Thoracic aorta (tissue), 2 donors: ENCODE measurements at places on chromosomes 2 and 18. TPM values are rescaled to one million over a fixed set of nuclear protein-coding genes. Genes with fewer than 3 reads are reported as not detected.
A peak's percentile ranks its signal among the peaks of the same experiment; 100 is the strongest.

Gene LINC00305
- not detected for total RNA-seq

Gene CERKL
- not detected for total RNA-seq

Gene EGR4
- total RNA-seq = not detected

Gene IL36B
- total RNA-seq = not detected

Gene ERFE
- total RNA-seq = 1.5 TPM

Gene WDR33
- total RNA-seq = 34.9 TPM

Gene ANKZF1
- total RNA-seq = 72.6 TPM

Gene SMYD1
- not detected for total RNA-seq

Gene RIF1
- 48.2 TPM for total RNA-seq

Gene ARHGEF33
- total RNA-seq = 0.41 TPM

Gene CRYGD
- total RNA-seq = not detected

DNA sequence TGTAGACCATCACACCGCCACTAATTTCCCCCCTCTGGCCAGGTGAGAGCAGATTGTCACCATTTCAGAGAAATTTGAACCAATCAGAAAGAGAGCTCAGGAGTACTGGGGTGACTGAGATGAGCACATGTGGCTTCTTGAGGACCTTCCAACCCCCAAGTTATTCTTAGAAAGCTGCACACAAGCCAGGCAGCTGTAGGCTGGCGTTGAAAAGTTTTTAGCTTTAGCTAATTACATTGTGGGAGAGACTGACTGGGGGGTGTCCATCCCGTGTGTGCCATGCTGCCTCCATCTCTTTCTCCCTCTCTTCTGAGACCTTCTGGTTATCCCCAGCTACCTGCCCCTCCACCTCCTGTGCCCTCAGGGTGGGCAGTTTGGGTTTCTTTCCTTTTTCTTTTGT, 154.0 kb downstream of the AGAP1 start:
- no peaks in the 10 kb centered on the region for H3K27me3 ChIP-seq
- no peaks in the 10 kb centered on the region for H3K36me3 ChIP-seq
- H3K27ac ChIP-seq = no peak overlapping the region
- no peak for DNase-seq

DNA sequence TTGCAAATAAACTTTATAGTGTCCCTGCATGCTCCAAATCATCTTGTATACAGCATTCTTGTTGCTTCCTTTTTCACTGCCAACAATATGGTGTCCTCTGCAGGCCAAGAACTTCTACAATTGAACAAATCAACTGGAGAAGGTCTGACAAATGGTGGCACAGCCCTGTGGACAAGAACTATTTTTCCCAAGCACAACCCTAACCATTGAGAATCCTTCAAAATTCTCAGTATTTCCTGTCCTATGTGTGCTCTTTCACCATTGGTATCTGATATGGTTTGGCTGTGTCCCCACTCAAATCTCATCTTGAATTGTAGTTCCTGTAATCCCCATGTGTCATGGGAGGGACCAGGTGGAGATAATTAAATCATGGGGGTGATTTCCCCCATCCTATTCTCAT, 865.1 kb upstream of the ACVR2A start:
- no peak for DNase-seq
- H3K4me3 ChIP-seq = no peak overlapping the region
- H3K27me3 ChIP-seq = no peaks in the 10 kb centered on the region
- H3K36me3 ChIP-seq = no peaks in the 10 kb centered on the region

- DNase-seq = no peak
- H3K36me3 ChIP-seq = no peaks in the 10 kb centered on the region
- H3K27me3 ChIP-seq = no peaks in the 10 kb centered on the region
- H3K4me3 ChIP-seq = no peak overlapping the region
- H3K27ac ChIP-seq = no peak overlapping the region
Measured at GRCh38 chr2:43699761-43700160, 23.5 kb upstream of the C1GALT1C1L start.

DNA sequence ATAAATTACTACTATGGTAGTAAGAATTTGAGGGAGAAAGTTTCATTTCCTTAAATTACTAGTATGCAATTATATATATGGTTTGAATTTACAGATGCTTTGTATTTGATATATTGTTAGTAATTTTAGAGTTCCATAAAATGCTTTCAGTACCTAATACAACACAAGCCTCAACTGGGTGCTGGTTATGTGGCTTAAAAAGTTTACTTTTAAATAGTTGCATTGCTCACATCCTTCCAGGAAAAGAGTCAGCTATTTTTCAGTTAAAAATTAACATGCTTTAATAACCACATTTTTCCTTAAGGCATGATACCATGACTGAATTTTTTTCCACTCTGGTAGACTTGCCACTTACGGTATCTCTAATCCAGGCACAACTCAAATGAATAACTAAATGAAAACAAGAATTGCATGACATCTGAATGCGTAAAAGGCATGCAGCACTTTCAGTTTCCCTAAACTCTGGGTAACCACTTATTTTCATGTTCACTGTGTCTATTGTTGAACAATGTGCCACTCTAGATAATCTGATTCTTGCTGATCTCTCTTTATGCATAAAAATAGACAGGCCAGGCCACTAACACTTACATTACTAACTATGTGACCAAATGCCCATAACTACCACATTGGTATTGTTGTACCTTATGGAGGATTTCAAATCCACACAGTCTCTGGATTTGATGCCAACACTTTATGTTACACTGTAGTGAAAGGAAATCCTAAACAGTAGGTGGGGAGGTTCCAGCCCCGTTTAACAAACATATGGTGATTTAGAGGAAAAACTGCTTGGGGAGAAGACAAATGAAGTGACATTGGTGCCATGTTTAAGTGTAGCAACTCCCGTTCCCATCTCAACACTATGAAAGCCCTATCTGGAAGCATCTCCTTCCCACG, 35.5 kb upstream of the SLC35F5 start:
- no peak overlapping the region for H3K27ac ChIP-seq
- no peaks in the 10 kb centered on the region for H3K4me1 ChIP-seq
- no peaks in the 10 kb centered on the region for H3K27me3 ChIP-seq
- peak overlapping the region; percentile 33 for H3K4me3 ChIP-seq

- H3K36me3 ChIP-seq = no peaks in the 10 kb centered on the region
- DNase-seq = no peak
- H3K4me1 ChIP-seq = peaks cover 14% of the 10 kb centered on the region
- peak overlapping the region; percentile 35 for H3K27ac ChIP-seq
- no peaks in the 10 kb centered on the region for H3K27me3 ChIP-seq
- no peak overlapping the region for H3K4me3 ChIP-seq
Measured at GRCh38 chr2:113257516-113258264, 21.0 kb downstream of the PAX8 start.

DNA sequence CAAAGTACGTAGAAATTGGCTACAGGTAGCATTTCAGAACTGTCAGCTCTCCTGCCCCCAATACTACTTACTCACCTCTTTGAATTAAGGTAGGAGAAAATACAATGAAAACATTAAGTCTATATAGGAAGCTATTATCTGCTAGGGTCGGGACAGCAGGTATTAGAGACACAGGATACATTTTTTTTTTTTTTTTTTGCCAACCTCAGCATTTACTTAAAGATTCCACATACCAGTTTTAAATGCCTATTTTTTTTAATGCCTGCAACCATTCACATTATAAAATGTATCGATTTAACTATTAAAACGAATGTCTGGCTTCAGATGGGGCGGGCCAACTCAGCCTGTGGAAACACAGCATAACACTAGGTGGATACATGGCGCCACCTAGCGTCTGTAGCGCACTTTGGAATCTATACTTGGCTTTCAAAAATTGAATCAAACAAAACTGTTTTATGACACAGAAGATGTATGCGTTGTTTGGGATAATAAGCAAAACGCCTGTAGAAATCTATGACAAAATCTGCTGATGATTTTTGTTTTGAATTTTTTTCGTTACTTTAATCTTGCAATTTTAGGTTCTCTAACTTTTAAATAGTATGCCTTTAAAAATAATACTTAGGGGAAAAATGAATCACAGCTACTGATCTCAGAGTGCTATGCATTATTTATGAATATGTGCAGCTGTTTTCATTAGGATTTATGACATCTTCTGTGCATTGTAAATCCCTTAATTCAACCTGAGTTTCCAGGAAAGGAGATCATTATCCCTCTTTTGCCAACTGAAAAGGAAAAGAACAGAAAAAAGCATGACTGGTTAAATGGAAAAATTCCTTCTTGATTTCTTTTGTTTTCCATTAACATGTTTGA, 261.0 kb downstream of the NYAP2 start:
- H3K36me3 ChIP-seq = no peaks in the 10 kb centered on the region
- no peak overlapping the region for H3K4me3 ChIP-seq
- no peaks in the 10 kb centered on the region for H3K4me1 ChIP-seq

GRCh38 chr2:208511573-208511972, 105.0 kb downstream of the PTH2R start:
- no peaks in the 10 kb centered on the region for H3K4me1 ChIP-seq
- no peak overlapping the region for H3K4me3 ChIP-seq
- H3K36me3 ChIP-seq = no peaks in the 10 kb centered on the region
- H3K27ac ChIP-seq = no peak overlapping the region

- no peaks in the 10 kb centered on the region for H3K27me3 ChIP-seq
- no peak for DNase-seq
- no peak overlapping the region for H3K27ac ChIP-seq
- H3K4me3 ChIP-seq = no peak overlapping the region
- no peaks in the 10 kb centered on the region for H3K36me3 ChIP-seq
Measured at GRCh38 chr2:195639959-195640358, 17.1 kb upstream of the SLC39A10 start.

DNA sequence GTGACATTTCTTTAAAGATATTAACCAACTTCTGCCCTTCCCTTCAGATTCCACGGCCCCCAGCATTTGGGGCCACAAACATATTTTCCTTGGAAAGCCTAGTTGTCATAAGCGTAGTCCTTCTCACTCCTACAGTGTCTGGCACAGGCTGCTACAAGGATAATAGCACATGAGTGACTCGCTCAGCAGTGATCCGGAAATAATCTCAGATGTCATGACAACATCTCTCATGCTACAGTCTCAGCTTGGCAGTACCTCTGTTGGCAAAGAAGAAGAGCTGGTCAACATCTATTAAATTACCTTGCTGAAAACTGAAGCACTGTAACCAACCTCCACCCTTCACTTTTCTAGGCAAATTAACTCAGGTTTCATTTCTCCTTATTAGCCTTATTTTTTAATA, 351.7 kb downstream of the RAD51AP2 start:
- no peaks in the 10 kb centered on the region for H3K36me3 ChIP-seq
- no peaks in the 10 kb centered on the region for H3K27me3 ChIP-seq
- H3K4me3 ChIP-seq = no peak overlapping the region
- H3K27ac ChIP-seq = no peak overlapping the region
- DNase-seq = no peak

GRCh38 chr2:41905597-41906337, 142.1 kb upstream of the PKDCC start:
- no peaks in the 10 kb centered on the region for H3K36me3 ChIP-seq
- H3K4me3 ChIP-seq = no peak overlapping the region
- no peak for DNase-seq
- H3K27me3 ChIP-seq = no peaks in the 10 kb centered on the region
- H3K27ac ChIP-seq = no peak overlapping the region

- no peak overlapping the region for H3K27ac ChIP-seq
- H3K36me3 ChIP-seq = no peaks in the 10 kb centered on the region
- H3K4me1 ChIP-seq = peaks cover 30% of the 10 kb centered on the region
- DNase-seq = no peak
- H3K4me3 ChIP-seq = no peak overlapping the region
Measured at GRCh38 chr2:36392571-36393255, 37.1 kb downstream of the CRIM1 start.

GRCh38 chr18:80246445-80247392, 595 bp downstream of the PARD6G start:
- H3K27me3 ChIP-seq = no peaks in the 10 kb centered on the region
- H3K27ac ChIP-seq = no peak overlapping the region
- no peaks in the 10 kb centered on the region for H3K4me1 ChIP-seq
- peak overlapping the region; percentile 79 for H3K4me3 ChIP-seq
- DNase-seq = no peak

- no peak overlapping the region for H3K27ac ChIP-seq
- H3K27me3 ChIP-seq = no peaks in the 10 kb centered on the region
- H3K4me3 ChIP-seq = no peak overlapping the region
- no peak for DNase-seq
Measured at GRCh38 chr2:120123090-120123489, 100.1 kb downstream of the TMEM185B start.

DNA sequence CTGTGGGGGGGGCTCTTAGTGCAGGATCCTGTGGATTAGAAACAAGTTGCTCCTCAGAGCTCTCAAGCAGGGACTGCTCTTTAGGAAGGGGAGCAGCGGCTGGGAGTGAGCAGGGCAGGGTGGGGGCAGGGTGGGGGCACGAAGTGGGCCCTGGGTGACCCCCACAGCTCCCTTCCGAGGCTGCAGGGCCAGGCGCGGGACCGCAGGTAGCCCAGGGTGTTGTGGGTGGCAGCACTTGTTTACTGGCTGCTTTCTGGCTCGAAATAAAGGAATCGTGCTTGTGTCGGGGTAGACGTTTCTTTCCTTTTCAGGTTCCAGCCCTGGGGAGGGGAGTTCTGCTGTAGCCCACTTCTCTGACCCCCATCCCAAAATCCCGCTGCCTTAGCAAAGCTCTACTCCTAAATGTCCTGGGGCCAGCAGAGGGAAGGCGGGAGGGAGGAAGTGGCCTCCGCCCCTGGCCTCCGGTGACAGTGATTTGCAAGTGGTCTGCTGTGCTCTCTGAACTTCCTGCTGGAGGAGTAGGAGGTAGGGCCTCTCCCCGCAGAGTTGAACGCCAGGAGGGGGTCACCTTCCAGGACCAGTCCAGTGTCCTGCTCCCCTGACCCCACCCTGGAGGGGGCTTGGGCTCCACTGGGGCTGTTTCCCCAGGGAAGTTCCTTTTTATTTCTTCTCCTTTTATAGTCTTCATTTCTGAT, 8.3 kb downstream of the NEU4 start:
- no peak overlapping the region for H3K27ac ChIP-seq
- H3K27me3 ChIP-seq = no peaks in the 10 kb centered on the region
- H3K36me3 ChIP-seq = no peaks in the 10 kb centered on the region
- no peaks in the 10 kb centered on the region for H3K4me1 ChIP-seq

- no peak for DNase-seq
- peaks cover 52% of the 10 kb centered on the region for H3K4me1 ChIP-seq
- no peak overlapping the region for H3K4me3 ChIP-seq
- no peaks in the 10 kb centered on the region for H3K36me3 ChIP-seq
- H3K27ac ChIP-seq = no peak overlapping the region
Measured at GRCh38 chr2:152448606-152449005, 113.6 kb downstream of the FMNL2 start.
